SJCRH30 (cell line): ENCODE measurements at places on chromosomes 13 and 19.

- DNase-seq, result no peak
Measured at GRCh38 chr13:95564091-95564490, 11.6 kb downstream of the CLDN10 start.

GRCh38 chr13:28628241-28628640 lies 30.7 kb upstream of the POMP start:
- no peak for DNase-seq

GRCh38 chr13:32320528-32320927 lies 5.2 kb downstream of the BRCA2 start:
- DNase-seq, result no peak

GRCh38 chr13:112985803-112986408 lies 16.9 kb downstream of the MCF2L start:
- DNase-seq, result no peak

DNA sequence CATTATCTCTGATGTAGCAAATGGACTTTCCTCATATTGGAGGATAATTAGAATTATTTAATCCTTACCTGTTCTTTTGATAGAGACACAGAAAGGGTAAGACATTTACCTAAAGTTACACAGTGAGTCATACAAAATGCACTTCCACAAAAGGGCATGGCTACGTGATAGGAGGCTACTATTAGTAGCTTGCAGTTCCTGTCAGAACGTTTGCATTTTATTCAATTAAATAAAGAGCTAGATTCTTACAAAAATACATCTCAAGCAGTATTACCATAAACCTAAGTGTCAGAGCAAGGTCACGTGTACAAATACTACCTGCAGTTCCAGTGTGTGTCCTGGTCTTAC lies 120.6 kb downstream of the ESD start:
- no peak for DNase-seq

GRCh38 chr19:34692549-34692948 lies 15.1 kb downstream of the ZNF302 start:
- no peak for DNase-seq

- DNase-seq, result no peak
Measured at GRCh38 chr19:3605770-3606169, 905 bp downstream of the TBXA2R start.

DNA sequence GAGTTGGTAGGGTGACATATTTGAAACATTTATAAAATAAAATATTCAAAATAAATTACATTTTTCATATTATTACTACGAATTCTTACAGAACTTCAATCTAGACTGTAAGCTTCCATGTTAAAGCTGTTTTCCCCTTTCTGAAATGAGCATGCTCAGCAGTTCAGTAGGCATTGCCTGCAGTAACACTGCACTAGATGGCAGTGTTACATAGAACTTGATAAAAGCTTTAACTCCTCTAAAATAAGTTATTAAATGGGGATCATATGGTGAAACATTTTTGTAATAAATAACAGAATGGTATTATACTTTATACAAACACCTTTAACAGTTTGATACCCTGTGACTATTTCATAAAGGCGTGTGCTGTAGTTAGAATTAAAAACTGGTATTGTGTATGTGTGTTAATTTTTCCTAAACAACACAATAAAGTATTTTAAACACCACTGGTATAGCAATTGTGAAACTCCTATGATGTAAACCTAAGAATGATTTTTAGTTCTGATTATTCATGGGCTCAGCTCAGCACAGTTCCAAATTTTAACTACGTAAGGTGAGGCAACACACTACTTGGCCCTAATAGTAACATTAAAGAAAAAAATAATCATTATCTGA lies 11.6 kb upstream of the GPR18 start:
- DNase-seq, result no peak

- no peak for DNase-seq
Measured at GRCh38 chr13:75458696-75459422, 23.1 kb downstream of the TBC1D4 start.

DNA sequence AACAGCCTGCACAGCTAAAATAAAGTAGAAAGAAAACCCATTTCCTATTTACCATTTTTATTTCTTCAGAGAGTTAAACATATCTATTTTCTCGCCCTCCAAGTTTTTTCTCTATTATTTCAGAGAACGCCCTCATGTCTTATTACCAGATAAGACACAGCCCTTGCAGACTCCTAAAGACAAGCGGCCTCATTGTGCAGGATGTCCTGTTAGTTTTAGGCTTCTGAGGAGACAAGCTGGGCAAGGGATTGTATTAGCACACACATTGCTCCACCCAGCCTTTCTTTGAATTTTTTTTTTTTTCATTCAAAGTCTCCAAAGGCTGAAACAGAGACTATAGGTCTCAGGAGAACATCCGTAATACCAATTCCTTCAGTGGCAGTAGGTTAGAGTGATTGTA lies 101.8 kb upstream of the UBL3 start:
- DNase-seq, result no peak
